RWPE2 (cell line): ENCODE measurements at places on chromosomes 2 and 18.

- DNase-seq = no peak
Measured at GRCh38 chr18:79863161-79864005, 65.6 kb downstream of the KCNG2 start.

GRCh38 chr2:74001121-74001520 lies 16.4 kb downstream of the TET3 start:
- DNase-seq = no peak

DNA sequence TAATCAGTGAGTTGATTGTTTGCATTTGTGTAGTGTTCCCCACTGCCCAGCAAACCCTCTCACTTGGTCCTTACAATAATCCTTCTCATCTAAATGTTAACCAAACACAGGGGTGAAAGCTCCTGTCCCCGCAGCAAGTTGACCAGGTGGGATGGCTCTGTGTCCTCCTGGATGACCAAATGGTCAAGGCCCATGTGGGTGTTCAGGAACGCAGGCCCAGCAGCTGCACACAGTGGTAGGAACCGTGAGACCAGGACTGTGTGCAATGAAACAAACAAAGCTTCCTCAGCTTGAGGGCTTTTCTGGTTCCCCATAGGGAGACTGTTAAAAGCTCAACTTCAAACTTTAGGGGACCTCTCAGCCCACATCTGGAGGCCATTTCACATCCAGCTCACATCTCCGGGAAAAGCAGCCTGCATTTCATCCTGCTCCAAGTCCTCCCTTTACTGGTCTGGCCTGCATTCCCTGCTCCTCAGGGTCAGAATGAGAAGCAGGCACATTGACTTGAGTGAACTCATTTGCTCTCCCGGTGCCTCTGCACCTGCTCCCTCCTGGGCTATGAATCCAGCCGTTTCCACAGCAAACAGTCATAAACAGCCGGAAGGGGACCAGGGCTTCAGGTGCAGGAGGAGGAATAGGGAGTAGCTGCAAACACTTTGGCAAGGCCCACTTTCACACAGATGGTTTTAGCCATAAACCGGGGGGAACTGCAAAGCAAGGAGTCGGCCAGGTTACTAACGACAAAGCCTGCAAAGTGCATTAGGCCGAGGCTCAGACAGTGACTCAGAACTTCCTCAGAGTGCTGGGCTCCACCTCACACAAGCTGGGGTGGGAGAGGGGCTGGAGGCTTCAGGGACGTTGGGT lies 144.7 kb downstream of the CAPN13 start:
- DNase-seq = no peak

GRCh38 chr2:50402654-50402960 lies 629.3 kb downstream of the NRXN1 start:
- no peak for DNase-seq

GRCh38 chr2:176167398-176167797 lies 10.3 kb downstream of the HOXD3 start:
- DNase-seq = no peak

- DNase-seq = no peak
Measured at GRCh38 chr2:220572385-220572784, 945.0 kb downstream of the SLC4A3 start.

- DNase-seq = no peak
Measured at GRCh38 chr18:53261241-53261640, 921.2 kb downstream of the DCC start.

- peak; percentile 16 for DNase-seq
Measured at GRCh38 chr2:20620271-20620681, 30.6 kb downstream of the HS1BP3 start.

- no peak for DNase-seq
Measured at GRCh38 chr2:52022006-52022405, 990.1 kb upstream of the NRXN1 start.

- peak; percentile 37 for DNase-seq
Measured at GRCh38 chr2:128605421-128605820, 286.8 kb upstream of the HS6ST1 start.

GRCh38 chr18:12010187-12010802 lies 29.0 kb downstream of the IMPA2 start:
- DNase-seq = no peak

DNA sequence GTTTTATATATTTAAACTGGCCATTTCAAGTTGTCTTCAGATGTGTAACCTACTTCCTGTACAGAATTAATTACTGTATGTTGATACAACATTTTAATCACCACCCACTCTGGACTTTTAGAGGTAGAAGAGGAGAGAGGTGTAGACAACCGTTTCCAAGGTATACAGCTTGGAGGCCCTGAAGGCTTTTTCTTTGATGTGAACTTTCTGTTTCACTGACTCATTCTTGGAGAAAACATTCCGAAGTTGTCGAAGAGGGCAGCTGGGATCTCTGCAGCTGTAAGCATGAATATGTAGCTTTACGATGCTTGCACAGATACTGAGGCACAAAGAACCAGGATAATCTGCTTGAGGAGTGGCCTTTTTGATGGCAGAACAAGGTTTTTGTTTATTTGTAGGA lies 137.0 kb downstream of the NCKAP5 start:
- no peak for DNase-seq

GRCh38 chr2:137997733-137998132 lies 33.5 kb downstream of the HNMT start:
- no peak for DNase-seq

DNA sequence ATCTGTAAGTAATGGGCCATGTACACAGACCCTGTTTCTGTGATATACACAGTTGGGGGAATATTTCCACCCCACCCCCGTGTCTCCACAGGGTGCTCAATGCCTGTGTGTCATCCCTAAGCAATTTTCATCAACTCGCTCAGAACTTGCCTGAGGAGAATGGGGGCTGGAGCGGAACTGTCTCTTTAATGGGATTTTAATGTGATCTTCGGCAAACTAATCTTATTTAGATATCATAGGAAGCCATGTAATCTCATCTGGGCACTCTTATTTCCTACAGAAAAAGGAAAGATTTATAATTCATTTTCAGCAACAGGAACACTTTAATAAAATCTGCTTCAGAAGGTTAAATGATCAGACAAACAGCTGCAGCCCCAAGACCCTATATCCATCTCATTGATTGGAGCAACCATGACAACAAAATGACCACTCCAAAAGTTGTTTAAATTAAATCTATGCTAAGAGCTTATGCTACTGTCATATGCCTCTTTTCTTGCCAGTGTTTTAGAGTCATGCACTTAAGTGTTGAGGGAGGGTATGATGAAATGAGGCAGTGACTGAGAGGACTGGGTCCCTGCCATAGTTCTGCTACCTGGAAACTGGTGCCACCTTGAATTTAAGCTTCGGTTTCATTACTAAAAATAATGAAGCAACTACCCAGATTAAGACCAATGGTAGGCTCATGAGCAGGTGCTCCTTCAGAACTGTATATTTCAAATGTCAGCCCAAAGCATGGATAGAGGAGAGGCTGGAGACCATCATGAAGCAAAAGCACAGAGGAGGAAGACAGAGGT lies 183.1 kb upstream of the DDX18 start:
- DNase-seq = no peak

DNA sequence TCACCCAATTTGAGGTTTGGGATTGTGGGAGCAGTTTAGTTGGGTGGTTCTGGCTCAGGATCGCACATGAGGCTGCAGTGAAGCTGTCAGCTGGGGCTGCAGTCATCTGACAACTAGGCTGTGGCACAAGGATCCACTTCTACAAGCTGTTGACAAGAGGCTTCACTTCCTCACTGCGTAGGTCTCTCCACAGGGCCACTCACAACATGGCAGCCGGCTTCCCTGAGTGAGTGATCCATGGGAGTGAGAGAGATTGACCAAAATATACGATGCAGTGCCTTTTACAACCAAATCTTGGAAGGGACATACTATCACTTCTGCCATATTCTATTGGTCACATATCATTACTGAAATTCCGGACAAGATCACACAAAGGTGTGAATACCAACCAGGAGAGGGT lies 187.5 kb downstream of the DLGAP1 start:
- DNase-seq = no peak

DNA sequence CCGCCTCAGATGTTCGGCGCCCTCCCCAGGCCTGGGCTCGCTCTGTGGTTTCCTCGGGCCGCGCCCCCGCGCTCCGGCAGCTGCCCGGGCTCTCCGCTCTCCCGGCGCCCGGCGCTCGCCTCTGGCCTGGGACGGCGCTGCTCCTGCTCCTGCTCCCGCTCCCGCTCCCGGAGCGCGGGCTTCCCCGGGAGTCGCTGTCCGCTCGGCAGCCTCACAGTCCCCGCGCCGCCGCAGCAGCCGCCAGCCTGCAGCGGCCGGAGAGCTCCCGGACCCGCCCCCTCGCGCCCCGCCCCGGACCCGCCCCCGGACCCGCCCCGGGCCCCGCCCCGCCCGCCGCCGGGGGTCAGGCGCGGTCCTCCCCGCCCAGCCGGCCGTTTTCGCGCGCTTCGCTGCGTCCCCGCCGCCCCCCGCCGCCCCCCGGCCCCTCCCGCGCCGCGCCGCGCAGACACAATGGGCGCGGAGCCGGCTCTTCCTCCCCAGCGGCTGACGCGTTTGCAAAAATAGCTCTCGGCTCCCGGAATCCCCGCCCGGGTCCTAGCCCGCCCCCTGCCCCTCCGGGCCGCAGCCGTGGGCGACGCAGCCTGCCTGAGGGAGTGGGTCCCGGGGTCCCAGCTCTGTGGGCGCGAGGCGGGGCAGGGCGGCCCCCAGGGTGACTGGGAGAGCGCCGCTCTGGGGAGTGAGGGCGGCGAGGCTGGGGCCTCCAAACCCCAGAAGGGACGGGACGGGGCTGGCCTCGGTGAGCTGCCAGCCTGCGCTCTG lies at the start of gene ARL4C:
Gene ARL4C, minus strand, starts transcription at position 247 of the 759 bp plus-strand sequence. CDS start 495 bp downstream, outside the sequence.
- no peak for DNase-seq

DNA sequence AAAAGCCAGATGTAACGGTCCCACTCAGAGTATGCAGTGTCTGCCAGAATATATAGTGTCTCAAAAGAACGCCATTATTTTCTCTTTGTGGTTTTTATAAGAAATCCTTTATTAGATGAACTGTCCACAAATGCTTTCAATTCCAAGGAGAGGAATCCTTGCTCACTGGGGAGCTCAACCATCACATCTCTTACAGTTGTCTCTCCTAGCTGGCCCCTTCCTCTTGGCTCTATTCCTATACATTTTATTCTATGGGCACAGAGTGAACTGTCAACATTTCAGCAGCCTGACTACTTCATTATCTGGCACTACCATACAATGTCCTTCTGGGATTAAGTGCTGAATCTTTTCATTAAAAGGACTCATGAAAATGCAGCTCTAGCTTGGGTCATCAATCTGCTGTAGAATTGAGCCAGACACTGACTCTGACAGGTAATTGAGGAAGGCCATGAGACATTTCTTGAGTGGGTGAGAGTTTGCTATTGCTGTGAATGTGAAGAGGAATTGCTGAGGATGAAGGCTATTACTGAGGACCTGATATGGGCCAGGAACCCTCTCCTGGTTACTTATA lies 96.5 kb upstream of the THOC1 start:
- DNase-seq = no peak

- no peak for DNase-seq
Measured at GRCh38 chr2:7077660-7078267, 160.6 kb downstream of the RNF144A start.

GRCh38 chr2:198417836-198418235 lies 613.4 kb downstream of the PLCL1 start:
- no peak for DNase-seq

DNA sequence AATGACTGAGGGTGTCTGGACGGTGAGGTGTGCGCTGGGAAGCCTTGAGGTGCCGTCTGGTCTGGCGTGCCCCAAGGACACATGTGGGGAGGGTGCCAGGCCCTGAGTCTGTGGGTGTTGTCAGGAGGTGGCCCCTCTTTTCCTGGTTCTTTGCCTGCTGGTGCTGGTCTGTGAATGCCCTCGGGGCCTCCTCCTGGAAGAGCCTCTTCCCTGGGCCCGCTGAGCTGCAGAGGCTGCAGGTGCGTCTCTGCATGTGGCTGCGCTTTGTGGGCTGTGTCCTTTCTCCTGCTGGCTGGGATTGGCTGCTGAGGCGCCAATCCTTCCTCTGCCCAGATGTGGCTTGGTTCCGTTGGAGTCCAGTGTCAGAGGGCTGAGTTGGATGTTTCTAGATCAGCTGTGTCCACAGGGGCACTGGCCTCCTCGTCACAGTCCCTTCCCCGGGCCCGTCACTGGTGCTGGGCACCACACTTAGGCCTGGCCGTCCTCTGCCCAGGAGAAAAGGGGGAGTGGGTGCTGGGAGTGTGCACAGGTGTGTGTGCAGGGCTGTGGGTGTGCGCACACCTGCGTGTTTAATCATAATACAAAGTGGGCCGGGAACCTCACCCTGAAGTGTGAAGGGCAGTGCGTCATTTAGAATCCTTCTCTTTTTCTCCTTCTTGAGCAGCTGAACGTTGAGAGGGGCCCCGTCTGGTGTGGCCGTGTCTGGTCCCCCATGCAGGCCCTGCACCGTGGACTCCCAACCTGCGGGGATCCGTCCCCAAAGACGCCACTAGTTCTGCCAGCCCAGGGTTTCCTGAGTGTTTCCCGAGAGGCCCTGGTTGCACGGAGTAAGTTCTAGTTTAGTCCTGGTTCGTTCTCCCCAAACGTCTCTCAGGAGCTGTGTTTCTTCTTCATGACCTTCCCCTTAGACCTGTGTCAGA lies 35.5 kb downstream of the RTP5 start:
- DNase-seq = no peak

DNA sequence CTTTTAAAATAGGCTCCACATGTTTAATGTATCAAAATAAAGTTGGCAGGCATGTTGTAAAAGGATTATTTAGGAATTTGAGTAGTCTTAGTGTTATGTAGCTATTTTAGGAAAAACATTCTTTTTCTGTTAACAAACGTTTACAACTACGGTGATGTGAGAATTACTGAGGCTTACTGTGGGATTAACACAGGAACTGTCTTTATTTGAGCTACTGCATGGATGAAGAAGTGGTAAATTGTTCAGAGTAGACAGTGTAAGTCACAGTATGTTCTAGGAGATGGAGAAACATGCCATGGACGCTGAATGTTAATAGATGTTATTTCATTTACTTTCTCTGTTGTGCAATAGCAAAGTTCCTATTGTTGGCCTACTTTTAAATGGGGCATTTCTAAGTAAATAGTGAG lies 1.6 kb downstream of the PPM1B start:
- no peak for DNase-seq

DNA sequence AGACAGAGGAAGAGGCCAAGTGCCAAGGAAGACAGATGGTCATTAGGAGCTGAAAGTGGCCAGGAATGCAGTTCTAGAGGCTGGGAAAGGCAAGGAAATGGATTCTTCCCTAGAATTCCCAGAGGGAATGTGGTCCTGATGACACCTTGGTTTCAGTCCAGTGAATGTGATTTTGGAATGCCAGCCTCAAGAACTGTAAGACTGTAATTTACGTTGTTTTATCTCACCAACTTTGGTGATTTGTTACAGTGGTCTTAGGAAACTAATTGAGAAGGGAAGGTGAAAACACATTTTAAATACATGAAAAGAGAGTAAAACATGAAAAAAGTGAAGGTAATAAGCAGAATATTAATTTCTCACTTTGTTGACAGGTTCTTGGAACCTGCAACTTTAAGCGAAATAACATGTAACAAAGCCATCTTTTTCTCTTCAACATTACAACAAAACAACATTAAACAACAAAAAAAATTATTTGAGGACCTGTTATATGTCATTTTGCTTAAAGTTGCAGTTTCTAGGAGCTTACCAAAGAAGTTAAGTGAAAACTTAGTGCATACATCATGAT lies 370.2 kb downstream of the METTL4 start:
- no peak for DNase-seq

GRCh38 chr2:233707940-233708644 lies 4.6 kb upstream of the UGT1A5 start:
- DNase-seq = no peak

GRCh38 chr18:6059551-6059950 lies 164.2 kb upstream of the TMEM200C start:
- no peak for DNase-seq

- no peak for DNase-seq
Measured at GRCh38 chr2:39210846-39211245, 32.9 kb downstream of the CDKL4 start.

- no peak for DNase-seq
Measured at GRCh38 chr2:176130147-176130956, 847 bp downstream of the HOXD8 start.
